ENCODE measurements at places on chromosomes 6 and 20.

DNA sequence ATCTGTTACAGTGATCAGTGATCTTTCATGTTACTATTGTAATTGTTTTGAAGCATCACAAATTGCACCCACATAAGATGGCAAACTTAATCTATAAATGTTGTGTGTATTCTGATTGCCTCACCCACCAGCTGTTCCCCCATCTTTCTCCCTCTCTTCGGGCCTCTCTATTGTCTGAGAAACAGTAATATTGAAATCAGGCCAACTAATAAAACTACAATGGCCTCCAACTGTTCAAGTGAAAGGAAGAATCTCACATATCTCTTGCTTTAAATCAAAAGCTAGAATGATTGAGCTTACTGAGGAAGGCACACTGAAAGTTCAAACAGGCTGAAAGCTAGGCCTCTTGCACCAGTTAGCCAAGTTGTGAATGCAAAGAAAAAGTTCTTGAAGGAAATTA lies 141.2 kb downstream of the CDK19 start:
- no peak for DNase-seq

DNA sequence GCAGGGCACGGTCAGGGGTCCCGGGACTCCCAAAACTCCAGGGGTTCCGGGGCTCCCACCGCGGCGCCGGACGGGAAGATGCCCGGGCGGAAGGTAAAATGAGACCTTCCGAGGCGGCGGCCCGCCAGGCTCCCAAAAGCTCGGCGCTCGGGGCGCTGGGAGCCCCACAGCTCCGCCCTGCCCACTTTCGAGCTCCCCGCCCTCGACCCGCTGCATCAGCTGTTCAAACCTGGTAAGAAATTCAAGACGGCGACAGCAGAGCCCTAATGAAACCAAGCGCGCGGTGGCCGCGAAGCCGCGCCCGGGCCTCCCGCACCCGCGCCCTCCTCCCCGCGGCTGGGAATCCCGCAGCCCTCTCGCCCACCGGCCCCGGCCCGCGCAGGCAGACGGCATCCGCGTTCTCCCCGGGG lies 369 bp downstream of the SLC4A11 start:
- peak; percentile 37 for DNase-seq

DNA sequence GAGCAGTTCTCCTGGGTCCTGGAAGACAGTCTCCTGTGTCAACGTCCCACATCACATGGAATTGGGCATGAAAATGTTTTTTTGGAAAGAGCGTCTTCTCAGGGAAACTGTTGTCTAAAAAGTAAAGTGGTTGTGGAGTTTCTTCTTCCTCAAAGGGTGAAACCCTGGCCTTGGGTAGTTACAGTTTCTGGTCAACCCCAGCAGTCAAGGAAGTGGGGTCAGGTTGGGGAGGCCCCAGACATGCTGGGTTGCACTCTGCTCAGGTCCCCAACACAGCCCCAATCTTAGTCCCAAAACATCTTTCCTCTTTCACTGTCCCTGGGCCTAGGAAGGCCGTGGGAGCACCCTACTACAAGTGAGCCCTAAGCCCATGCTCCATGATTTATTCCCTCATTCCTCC lies 996 bp upstream of the NFKBIE start:
- no peak for DNase-seq

- no peak for DNase-seq
Observed at GRCh38 chr20:47353692-47354463, 2.6 kb downstream of the ZMYND8 start.

DNA sequence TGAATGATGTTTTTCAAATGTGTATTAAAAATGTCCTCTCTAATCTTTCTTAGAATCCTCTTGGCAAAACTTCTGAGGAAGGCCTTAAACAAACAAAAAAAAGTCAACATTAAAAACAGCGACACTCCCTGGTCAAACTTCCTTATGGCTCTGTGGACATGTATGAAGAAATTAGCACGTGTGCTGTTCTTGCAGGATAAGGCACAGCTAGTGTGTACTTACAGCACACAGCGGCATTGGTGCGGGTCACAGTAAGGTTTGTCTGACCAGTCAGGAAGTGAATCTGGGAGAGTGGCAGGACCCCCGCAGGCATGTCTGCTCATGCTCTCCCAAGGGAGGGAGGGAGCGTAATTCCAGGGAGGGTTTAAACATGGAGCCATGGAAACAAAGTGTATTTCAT lies 38.8 kb downstream of the SLC22A1 start:
- DNase-seq: no peak

All from CD4-positive, alpha-beta T cell treated with Interleukin-15 for 4 hours (primary cell).